Effector CD4-positive, alpha-beta T cell (primary cell): ENCODE measurements at places on chromosomes 2 and 18.

DNA sequence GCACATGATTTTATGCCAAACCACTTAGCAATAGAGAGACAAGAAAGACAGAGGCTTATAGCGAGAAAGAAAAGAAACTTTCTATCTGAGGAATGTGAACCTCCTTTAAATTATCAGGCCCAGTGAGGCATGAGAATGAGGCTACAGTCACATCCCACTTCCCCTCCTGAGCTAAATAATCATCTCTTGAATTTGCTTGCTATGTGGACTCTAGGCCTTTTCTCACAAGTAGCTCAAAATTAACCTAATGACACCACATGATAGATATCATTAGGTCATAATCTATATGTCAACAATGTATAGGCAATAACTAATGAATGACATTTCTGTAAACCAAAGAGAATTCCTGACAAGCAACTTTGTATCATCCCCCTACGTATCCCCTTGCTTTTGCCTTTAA, 301.5 kb upstream of the MGAT5 start:
- DNase-seq, result no peak

GRCh38 chr18:57437402-57437765, 2.2 kb downstream of the ONECUT2 start:
- DNase-seq, result no peak

GRCh38 chr18:47881752-47882455, 48.6 kb downstream of the SMAD2 start:
- no peak for DNase-seq

DNA sequence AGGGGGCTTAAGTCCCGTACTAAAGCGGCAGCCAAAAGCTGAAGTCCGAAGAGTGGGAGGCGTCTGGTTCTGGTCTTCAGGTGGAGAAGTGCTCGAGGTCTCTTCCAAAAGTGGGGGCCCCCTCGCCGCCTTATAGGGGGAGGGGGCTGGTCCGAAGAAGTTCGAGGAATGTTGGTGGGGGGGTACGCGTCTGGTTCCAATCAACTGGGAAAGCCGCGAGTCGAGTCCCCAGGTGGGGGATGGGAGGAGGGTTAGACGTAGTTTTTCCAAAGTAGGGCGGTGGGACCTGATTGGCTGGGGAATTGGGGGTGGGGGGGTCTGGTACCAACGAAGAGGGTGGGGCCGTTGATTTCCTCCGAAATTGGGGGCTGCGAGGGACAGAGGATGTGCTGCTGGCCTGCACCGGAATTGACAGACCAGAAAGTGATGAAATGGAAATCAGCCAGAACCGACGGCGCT, 594 bp downstream of the ITM2C start:
- no peak for DNase-seq

DNA sequence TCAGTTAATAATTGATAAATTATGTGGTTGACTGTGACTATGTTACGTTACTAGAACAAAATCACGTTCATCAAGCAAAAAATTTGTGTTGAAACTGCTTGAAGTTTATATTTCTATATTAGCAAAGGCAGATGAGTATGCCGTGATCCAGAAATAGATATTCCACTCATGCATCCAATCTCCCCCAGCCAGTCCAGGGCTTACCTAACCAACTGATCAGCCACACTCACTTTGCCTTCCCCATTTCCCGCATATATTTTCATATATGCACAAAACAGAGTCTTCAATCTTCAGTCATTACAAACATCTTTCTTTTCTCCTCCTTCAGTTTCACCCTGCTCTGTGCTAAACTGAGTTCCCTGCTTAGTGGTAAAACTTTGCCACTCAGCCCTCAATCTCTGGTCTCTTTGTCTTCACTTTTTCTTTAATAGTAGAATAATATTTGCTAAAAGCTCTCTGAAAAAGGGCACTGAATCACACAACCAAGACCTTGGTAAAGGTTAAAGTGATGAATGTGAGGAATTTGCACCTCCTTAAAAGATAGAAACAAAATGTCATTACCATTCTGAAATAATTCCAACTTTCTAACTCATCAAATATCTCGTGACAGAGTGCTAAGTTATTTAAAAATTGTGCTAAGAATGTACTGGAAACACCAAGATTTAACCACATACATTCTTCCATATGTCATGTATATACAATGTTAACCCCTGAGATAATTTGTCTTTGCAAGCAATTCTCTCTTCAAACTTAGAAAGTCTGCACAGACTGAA, 893.2 kb upstream of the CRIM1 start:
- no peak for DNase-seq

DNA sequence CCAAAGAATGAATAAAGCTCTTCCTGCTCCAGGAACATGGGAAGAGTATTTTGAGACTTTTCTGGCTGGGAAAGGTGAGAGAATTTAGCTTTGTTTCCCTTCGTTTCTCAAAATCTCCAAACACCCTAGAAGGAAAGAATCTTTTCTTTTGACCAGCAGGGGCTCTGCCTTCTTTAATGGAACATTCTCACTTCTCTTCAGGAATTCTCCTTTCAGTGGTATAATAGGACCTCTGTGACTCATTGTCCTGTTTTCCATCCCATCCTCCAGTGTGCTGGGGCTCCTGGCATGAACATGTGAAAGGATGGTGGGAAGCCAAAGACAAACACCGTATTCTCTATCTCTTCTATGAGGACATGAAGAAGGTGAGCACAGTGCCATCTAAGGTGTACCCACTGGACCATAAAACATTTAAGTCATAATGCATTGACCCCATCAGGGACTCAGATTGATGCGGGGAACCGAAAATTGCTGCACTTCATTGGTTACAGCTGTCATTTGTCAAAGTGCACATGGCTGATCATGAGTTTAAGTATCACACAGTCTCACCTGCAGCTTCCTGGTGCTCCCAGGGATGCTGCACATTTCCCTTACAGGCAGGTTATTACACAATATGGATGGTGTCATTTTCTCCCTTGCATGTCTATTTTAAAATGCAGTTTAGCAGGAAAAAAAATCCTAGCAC, 5.5 kb downstream of the SULT1C4 start:
- no peak for DNase-seq

DNA sequence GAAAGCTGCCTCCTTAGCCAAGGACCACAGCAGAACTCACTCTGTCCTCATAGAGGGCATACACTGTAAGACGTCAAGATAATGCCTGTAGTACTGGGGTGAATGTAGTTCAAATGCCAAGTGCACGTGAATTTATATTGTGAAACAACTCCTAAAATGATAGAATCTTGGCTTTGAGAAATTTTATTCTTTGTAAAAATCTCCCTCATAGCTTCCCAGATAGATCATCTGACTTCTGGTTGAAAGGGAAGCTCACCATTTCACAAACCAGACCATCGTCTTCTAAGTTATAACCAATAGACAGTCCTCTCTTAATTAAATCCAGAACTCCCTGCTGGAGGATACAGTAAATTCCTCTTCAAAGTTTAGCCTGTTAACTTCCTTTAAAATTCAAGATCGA, 110.9 kb upstream of the MSTN start:
- DNase-seq, result no peak

GRCh38 chr18:40018266-40018665, 1936.8 kb upstream of the PIK3C3 start:
- no peak for DNase-seq

- no peak for DNase-seq
Observed at GRCh38 chr2:6970976-6971480, 53.8 kb downstream of the RNF144A start.

- no peak for DNase-seq
Observed at GRCh38 chr18:3042379-3042778, 29.4 kb upstream of the LPIN2 start.

- no peak for DNase-seq
Observed at GRCh38 chr2:195574312-195574711, 82.7 kb upstream of the SLC39A10 start.

DNA sequence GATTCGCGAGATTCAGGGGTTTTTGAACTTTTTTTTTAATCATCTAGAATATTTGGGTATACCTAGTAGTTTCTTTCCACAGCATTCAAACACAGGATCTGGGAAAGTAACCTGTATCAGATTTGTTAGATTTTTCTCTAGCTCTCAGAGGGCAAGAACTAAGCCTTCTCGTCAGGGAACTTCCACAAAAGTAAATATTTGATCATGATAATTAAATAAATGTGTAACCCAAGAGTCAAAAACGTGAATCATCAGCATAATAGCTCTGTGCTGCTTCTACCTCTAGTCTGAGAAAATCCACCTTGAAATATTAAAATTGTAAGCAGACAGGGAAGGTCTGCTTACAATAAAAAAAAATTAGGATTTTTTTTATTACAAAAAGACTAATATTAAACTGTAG, 225.7 kb upstream of the SPOPL start:
- DNase-seq, result no peak

DNA sequence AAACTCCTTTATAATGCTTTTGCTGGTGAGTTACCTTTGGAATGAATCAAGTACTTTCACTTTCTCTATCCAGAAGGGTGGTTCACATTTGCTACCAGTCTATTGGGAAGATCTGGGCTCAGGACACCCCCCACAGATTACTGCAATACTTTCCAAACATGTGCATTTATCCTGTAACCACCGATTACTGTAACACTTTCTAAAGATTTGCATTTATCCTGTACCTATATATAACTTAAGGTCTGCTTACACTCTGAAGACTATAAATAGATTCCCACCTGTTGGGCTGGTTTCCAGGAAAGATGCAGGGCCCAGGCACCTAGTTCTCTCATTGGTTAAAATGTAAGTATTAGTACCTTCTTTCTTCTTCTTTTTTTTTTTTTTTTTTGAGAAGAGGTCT, 113.0 kb upstream of the NEDD4L start:
- DNase-seq, result no peak

- DNase-seq, result no peak
Observed at GRCh38 chr2:80252294-80252986, 52.1 kb downstream of the LRRTM1 start.

DNA sequence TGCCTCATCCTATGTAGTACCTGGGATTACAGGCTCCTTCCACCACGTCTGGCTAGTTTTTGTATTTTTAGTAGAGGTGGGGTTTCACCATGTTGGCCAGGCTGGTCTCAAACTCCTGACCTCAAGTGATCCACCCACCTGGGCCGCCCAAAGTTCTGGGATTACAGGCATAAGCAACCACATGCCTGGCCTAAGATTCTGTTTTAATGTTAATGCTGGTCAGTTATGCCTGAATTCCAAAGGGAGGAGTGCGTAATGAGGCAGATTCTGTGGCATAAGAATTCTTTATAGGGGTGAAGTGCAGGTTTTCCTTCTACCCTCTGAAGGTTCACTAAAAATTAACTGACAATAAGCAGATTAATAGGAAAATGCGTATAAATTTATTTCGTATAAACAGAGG, 1343.8 kb upstream of the LRRTM1 start:
- DNase-seq, result no peak

GRCh38 chr2:180015951-180016709, 9.0 kb upstream of the CWC22 start:
- no peak for DNase-seq

DNA sequence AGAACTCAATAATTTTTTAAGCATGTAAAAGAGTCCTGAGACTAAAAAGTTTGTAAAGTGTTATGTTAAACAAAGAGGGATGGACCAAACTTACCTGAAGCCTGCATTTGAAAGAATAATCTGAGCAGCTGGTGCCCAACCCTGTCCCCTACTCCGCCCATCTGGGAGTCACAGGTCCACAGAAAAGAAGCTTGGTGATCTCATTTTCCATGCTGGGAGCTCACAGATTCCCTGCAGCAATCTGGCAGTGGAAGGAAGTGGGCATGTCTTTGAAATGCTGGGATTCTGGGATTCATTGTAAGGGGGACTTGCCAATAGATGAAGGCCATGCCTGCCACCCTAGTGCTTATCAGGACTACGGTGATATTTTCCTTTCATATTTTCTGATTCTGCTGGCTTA, 17.9 kb downstream of the CDH2 start:
- no peak for DNase-seq

GRCh38 chr2:69668598-69668997, 25.1 kb upstream of the AAK1 start:
- DNase-seq, result no peak

DNA sequence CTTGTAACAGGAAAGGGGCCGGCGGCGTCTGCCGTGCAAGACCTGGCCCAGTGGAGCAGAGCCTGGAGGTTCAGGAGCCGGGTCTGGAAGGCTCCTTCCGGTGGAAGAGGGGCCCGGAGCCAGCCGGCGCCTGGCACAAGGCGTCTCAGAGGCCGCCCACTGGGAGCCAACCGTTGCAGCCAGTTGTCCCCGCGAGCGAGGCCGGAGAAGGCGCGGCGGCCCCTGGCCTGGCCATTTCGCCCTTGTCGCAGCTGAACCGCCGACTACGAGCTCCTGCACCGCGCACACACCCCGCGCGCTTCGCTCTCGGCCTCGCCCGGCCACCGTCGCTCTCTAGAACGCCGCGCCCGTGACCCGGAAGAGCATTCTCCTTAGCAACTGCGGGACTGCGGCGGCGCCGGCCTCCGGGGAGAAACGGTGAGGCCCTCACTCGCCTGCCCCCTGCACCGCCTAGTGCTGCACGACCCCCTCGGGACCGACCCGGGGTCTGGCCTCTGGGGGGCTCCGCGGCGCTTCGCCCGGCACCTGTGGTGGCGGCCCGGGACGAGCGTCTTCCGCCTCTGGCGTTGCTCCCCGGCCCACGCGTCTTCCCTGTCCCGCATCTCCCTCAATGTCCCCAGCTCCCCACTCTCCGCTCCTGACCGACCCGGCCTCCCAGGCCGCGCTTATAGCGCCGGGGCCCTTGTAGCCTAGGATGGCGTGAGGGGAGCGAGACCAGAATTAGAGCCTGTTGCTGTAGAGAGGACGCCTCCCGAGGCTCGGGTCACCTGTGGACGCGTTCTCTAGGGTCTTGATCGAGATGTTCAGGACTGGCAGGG, at the start of gene DIS3L2:
DIS3L2 (plus strand) TSS at position 365 of the 818 bp plus-strand sequence. CDS start 53,215 bp downstream, outside the sequence.
- DNase-seq, result peak; percentile 70

- no peak for DNase-seq
Observed at GRCh38 chr2:189658306-189659212, 2.7 kb upstream of the ASNSD1 start.
